ENCODE measurements at places on chromosomes 5 and 9. TPM values are rescaled to one million over a fixed set of nuclear protein-coding genes. Genes with fewer than 3 reads are reported as not detected.

The NUTM2G gene
- total RNA-seq: not detected

GRCh38 chr5:2128686-2129355 lies 246.1 kb upstream of the IRX4 start:
- DNase-seq: no peak

GRCh38 chr9:9945966-9946365 lies 666.8 kb downstream of the PTPRD start:
- DNase-seq: no peak

DNA sequence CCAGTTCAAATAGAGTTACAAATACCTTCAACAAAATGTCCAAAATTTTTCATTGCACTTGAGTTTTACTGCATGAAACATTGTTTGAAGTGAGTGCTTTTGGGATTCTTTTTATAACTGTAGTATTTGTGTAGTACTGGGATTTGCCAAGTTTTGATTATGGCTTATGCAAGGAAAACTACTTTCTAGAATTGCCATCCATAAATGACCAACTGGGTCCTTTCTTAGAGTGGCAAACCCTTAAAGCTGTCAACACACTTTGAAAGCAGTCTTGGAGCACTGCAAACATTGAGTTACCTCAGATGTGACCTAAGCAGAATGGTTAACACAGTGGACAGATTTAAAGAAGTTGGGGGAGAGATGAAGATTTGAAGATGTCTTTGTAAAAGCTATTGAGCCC lies 379.6 kb upstream of the ZNF608 start:
- no peak for DNase-seq

- DNase-seq: no peak
Measured at GRCh38 chr9:129322641-129323375, 144.7 kb upstream of the IER5L start.

- no peak for DNase-seq
Measured at GRCh38 chr5:110917161-110917875, 154.2 kb upstream of the TSLP start.

DNA sequence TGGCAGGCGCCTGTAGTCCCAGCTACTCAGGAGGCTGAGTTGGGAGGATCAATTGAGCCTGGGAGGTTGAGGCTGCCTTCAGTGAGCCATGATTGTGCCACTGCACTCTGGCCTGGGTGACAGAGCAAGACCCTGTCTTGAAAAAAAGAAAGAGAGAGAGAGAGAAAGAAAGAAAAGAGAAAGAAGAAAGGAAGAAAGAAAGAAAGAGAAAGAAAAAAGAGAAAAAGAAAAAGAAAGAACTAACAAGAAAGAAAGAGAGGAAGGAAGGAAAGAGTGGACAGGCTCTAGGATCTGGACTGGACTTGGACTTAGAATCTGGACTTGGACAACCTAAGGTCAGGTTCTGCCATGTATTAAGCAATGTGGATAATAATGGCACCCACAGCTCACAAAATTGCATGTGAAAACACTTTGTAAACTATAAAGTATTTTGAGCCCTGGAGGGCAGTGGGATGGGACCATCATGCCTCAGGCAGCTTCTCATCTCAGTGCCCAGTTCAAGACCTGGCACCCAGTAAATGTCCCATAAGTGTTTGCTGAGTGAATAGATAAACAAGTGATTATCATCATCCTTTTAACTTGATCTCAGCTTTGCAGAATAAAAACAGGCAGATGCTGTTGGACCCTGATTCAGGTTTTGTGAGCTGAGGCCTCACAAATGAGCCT lies 12.8 kb upstream of the PHF19 start:
- DNase-seq: no peak

The ADRA1B gene
- total RNA-seq: under 0.01 TPM

DNA sequence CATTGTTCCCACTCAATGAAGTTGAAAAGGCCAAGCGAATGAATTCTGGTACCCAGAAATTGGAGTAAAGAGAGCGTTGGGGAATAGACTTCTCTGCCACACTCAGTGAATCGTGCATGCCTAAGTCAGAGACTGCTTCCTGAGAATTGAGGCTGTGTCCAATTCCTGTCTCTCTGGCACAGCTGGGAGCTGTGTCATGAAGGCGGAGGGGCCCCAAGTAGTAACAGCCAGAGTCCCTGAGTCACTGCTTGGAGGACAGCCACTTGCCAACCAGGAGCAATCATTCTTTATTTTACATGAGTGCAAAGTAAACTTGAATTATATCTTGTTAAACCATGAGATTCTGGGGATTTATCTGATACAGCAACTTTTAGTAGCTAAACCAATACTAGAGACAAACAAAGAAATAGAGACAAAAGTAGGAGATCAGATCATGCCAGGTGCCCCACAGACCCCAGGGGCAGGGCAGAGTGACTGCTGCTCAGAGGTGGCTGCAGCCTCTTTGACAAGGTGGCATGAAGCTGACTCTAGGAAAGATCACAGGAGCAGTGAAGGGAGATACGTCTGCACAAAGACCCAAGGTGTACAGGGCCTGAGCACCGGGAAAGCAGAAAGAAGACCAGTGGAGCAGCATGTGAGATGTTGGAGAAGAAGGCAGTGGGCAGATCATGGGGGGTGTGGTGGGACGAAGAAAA lies 246.0 kb downstream of the GADD45G start:
- DNase-seq: peak; percentile 10

GRCh38 chr9:130983970-130984369 lies 25.0 kb upstream of the LAMC3 start:
- DNase-seq: no peak

DNA sequence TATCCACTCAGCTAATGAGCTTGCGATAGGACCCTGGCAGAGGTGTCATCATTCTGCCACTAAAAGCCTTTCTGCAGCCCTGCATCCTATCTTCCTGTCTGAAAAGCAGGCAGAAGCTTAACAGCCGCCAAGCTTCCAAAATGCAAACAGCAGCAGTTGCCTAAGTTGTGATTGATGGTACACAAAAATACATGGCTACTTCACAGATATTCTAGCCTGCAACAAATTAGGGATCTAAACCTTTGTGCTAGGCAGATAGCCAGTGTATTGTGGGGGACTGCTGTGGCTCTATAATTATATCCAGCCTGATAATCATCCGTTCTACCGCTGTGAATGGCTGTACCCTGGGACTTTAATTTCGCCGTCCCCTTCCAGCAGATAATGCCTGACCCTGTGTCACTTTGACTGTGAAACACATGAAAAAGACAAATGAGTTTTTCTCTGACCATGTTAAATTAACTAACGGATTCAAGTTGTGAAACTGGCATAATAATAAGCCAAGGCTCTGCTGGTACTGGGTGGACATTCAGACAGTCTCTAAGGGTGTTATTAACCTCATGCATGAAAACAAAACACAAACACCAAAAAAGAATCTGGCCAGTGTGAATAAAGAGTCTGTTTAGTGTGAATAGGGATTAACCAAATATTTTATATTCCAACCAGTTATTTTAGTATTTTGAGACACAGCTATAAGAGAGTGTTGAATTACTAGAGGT lies 45.9 kb downstream of the SEMA6A start:
- DNase-seq: peak; percentile 3

DNA sequence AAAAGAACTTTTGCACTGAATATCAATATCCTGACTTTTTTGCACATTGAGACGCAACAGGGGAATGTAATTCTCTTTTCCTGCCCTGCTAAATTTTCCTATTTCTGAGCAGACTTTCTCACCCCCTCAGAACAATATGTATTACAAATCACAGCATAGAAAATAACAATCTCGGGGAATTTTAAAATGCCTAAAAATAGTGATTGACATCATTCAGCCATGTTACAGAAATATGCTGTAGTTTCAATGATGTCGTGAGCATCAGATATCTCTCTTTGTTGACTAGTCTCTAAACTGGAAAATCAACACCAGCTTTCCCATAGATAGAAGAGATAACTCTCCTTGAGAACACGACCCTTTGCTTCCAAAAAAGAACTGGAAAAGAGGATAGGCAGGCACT lies 166.7 kb downstream of the ZDHHC21 start:
- no peak for DNase-seq

The OLFML2A gene
- total RNA-seq: 2.2 TPM

The NDUFA8 gene
- total RNA-seq: 34.0 TPM

The STC2 gene
- total RNA-seq: 36.3 TPM

The PKD2L2 gene
- total RNA-seq: not detected

Data from lung microvascular endothelial cell (primary cell).